ENCODE measurements at places on chromosomes 1 and 21. TPM values are rescaled to one million over a fixed set of nuclear protein-coding genes. Genes with fewer than 3 reads are reported as not detected.

C1orf35 gene
- total RNA-seq = 7.8 TPM

S100A16 gene
- 37.8 TPM for total RNA-seq

FAM151A gene
- total RNA-seq = not detected

DNA sequence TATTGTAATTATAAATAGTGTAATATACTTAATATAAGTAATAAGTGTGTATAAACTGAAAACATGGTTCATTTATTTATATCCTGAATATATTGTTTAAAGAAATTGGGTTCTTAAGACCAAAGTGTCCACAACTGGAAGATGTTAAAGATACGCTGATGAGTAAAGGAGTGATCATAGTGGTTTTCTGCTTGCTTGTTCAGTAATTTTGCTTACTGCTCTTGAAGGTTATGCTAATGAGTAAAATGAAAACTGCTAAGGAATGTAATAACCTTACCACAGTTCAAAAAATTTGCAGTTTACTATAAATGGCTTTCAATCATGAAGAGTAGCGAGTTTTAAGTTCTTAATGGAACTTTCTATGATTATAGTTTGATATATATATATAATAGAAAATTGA lies 22.0 kb downstream of the DONSON start:
- DNase-seq = no peak

- DNase-seq = no peak
Measured at GRCh38 chr1:206685769-206686477, 1.2 kb downstream of the MAPKAPK2 start.

Measured in SK-MEL-5 (cell line).